ENCODE measurements at places on chromosomes 4 and X. TPM values are rescaled to one million over a fixed set of nuclear protein-coding genes. Genes with fewer than 3 reads are reported as not detected.

DNA sequence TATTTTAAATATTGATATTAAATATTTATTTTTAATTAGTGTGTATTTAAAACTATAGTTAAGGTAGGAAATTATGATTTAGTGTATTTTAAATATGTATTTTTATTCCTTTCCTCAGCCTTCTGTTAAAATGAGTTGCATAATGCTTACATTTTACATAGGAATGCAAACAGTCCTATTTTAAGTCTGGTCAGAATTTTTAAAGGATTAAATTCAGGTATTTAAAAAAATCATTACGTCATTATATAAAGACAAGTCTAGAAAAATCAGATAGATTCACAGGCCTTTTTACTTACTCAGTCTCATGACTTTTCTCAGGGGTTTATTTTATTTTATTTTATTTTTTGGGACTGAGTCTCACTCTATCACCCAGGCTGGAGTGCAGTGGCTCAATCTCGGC lies 50.4 kb upstream of the RPA4 start:
- no peak for DNase-seq

DNA sequence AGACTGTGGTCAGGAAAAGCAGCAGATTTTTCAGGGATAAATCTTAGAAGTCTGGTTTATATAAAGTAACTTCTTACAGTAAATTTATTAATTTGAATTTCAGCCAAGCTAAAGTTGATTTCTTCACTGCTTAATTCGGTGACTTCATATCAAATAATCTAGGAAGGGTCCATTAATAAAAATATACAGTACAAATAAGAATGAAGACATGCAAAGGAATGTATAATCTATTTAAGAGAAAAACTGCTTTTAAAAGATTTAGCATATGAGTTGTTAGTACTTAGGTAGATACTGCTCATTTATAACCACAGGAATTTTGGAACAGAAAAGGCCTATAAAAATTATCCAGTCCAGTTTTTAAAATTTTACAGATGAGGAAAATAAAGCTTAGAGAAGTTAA lies 177.1 kb downstream of the DLG3 start:
- DNase-seq = no peak

DNA sequence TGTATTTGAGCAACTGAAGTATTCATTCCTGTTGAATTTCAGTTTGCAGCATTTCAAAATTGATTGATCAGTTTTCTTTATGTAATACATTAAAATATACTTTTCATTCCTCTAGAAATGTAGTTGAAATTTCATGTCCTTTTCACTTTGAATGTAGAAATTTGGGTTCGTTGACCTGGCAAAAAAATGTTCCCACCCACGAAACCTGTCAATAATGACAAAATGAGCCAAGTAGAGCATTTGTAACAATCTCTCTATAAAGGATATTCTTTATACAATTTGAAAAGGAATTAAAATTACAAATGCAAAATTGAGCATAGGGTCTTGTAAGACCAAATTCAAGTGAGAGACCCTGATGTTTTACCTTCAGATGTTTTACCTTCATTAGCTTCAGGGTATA lies 283.9 kb downstream of the ANKRD50 start:
- DNase-seq = no peak

CCDC110 gene
- 2.2 TPM for polyA plus RNA-seq

DNA sequence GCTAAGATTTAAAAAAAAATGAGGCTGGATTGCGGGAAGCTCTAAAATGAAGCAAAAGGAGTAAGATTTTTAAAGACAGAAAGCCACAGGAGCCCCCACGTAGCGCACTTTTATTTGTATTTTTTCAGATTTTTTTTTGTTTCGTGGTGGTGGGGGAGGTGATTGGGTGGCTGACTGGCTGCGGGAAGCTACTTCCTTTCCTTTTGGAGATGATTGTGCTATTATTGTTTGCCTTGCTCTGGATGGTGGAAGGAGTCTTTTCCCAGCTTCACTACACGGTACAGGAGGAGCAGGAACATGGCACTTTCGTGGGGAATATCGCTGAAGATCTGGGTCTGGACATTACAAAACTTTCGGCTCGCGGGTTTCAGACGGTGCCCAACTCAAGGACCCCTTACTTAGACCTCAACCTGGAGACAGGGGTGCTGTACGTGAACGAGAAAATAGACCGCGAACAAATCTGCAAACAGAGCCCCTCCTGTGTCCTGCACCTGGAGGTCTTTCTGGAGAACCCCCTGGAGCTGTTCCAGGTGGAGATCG lies 908 bp downstream of the PCDH10 start:
- DNase-seq = peak; percentile 31

DNA sequence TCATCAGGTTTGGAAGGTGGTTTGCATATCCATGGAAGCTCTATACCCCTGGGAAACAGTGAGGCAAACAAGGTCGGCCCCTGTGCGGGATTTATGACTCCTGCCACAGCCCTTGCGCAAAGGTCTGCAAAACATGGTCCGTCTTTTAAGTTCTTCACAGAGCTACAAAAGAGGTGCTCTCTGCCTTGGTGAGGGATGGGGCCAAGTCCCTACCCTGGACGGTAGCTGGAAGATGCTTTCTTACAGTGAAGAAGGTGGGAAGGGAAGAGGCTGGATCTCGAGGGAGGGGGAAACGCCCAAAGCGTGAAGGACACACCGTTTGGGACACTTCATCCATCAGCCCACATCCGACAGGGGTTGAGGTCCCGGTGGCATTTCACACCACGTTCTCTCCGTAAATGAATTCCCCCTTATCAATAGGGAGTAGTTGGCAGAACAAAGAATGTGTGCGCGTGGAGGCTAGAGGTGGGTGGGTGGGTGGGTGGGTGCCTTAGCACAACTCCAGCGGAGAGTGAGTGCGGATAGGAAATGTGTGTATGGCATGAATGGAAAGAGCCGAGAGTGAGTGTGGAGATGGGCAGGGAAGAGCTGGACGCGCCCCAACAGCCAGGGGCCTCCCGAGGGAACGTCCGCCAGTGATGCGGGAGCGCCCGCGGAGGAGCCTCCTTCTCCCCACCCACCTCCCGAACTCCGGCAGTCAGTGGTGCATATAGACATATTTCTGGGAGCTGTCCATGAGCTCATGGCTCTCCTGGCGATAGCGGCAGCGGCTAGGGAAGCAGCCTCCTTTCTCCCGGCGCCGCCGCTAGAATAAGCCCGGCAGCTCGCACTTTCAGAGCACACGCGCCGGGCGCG lies 68.3 kb downstream of the LARP7 start:
- peak; percentile 74 for DNase-seq

ZNF711 gene
- polyA plus RNA-seq = 2.6 TPM

- no peak for DNase-seq
These were observed 72.8 kb downstream of the MANBA start for GRCh38 chr4:102687982-102688433.

GRCh38 chrX:54758114-54759055 lies 39.7 kb downstream of the ITIH6 start:
- no peak for DNase-seq

LONRF3 gene
- 0.67 TPM for polyA plus RNA-seq

- no peak for DNase-seq
These were observed 101.6 kb downstream of the FAM193A start for GRCh38 chr4:2637956-2638552.

- no peak for DNase-seq
These were observed 188.7 kb upstream of the TLL1 start for GRCh38 chr4:165684177-165684805.

DNA sequence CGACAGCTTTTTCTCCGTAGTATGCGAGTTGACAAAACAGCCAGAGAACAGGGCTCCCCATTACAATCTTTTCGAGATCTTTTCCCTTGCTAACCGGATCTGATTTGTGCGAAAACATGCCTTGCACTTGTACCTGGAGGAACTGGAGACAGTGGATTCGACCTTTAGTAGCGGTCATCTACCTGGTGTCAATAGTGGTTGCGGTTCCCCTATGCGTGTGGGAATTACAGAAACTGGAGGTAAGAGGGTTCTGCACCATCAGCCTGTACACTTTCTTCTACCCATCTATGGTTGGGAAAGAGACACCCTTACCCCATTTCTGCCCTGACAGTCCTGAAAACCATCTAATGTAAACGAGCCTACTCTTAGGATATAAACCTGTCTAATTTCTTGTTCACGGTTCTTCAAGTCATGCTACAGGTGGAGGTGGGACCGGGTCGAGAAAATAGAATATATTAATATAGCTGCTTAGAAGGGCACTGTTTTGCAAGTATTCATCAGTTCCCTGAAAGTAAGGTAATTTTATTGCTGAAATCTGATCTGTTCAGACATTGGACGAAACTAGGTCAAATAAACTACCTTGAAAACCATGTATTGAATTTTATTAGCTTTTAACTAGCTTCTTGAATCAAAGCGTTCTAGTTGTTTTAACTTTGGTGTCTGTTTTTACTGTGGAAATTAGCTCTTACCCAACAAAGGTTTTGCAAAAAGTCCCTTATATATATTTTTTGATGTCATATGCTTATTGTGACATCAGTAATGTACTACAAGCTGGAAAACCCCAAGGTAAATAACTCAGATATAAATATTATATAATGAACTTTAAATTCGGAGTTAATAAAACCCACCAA lies 869 bp downstream of the TMEM184C start:
- DNase-seq = peak; percentile 24

SMR3B gene
- not detected for polyA plus RNA-seq

- no peak for DNase-seq
These were observed 29.3 kb upstream of the CXXC4 start for GRCh38 chr4:104524026-104524425.

GAB1 gene
- polyA plus RNA-seq = 3.6 TPM

- DNase-seq = no peak
These were observed 2267.9 kb upstream of the AGA start for GRCh38 chr4:179709961-179710624.

- DNase-seq = no peak
These were observed 221.9 kb downstream of the GPM6A start for GRCh38 chr4:175590205-175590604.

- no peak for DNase-seq
These were observed 30.9 kb upstream of the CDKL5 start for GRCh38 chrX:18394477-18394876.

S100P gene
- polyA plus RNA-seq = not detected

DNA sequence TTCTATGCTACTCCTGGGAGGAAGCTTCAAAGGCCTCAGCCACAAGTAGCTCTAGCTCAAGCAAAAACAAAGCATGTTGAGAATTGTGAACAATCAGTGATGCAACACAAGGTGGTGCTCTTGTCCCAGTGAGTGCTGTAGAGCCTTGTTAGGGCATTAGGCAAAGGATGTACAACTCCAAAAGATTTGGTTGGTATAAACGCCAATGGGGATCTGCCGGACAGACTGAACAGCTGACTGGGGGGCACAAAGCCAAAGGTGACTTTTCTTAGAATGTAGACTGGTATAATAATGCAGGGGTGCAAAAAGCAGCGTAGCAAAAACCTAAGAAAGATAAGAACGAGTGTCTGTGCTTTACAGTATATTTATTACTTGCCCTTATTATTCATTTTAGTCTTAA lies 62.6 kb upstream of the ALB start:
- peak; percentile 66 for DNase-seq

GRCh38 chr4:92381616-92382015 lies 77.8 kb downstream of the GRID2 start:
- DNase-seq = no peak

GRCh38 chrX:23802431-23802830 lies 19.5 kb downstream of the SAT1 start:
- no peak for DNase-seq

DNA sequence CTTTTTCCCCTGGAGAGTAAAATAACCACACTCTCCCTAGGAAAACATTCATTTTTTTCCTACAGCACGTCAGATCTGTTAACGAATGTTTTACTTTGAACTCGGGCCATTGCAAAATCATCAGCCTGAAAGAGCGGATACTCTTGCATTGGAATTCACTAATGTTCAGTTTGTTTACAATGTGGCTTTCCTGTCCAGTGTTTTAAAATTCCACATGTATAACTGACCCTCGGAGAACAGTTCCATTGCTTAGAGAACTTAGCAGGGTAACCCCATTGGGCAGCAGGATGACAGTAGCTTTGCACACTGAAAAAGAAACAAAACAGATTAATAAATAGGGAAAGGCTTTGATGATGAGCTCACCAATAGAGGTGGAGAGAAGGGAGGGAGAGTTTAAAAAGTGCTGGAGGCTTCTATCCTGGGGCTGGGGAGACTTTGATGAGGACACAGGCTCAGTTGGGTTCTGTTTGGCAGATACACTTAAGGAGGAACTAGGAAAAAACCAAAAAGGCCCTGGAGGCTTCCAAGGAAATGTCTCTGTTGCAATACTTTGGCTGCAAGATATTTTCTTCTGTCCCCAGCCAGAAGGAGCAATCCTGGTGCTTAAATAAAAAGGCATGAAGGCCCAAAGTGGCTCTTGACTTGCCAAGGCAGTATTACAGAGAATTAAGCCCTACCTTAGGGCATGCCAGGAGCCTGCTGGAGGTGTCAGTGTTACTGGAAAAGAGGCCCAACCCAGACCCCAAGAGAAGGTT lies 143.1 kb downstream of the ARSF start:
- no peak for DNase-seq

HERC5 gene
- polyA plus RNA-seq = 4.7 TPM

GPR173 gene
- polyA plus RNA-seq = 1.7 TPM

GRCh38 chr4:158811704-158812103 lies 42.9 kb downstream of the FNIP2 start:
- no peak for DNase-seq

DNA sequence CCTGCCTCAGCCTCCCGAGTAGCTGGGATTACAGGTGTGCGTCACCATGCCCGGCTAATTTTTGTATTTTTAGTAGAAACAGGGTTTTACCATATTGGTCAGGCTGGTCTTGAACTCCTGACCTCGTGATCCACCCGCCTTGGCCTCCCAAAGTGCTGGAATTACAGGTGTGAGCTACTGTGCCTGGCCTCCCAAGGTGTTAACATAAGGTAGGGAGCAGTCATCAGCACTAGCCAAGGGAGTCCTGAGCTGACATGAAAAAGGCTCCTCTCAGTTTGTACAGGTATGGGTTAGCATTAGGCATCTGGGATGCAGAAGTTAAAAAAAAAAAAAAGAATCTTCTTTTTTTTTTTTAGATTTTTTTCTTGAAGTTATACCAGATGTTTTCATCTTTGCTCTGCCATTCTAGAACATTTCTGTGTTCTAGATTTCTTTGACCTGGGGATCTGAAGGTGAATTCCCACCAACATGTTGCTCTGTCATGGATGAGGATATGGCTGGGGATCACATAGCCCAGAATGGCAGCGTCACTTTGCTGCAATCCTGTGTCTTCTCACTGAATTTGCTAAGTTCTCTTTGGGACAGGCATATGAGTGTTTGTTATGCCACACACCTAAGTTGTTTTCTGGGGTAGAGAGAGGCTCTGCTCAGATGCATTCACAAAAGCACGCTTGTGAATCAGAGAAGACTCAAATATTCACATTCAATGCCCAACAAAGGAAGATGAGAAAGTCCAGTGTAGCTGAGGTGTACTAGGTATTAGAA lies 24.4 kb upstream of the PLA2G12A start:
- no peak for DNase-seq

NPFFR2 gene
- polyA plus RNA-seq = not detected

DNA sequence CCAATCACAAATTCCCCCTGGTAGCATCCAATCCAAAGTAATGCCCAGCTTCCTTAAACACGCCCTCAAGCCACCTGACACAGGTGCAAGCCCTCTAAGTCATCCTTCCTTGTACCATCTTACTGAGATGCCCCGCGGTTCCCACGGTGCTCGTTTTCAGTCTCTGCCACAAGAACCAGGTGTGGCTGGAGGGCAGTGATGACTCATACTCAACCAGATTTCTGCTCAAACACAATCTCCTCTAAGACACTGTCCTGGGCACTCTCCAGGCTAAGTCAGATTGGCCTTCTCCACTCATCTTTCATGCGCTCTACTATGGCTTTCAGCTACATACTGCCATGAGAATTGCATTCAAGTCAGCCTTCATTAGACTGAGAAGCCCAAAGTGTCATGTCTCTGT lies 3.5 kb downstream of the SH3KBP1 start:
- no peak for DNase-seq

- DNase-seq = no peak
These were observed 72.6 kb downstream of the UCHL1 start for GRCh38 chr4:41329361-41329760.

GRCh38 chrX:48531358-48531959 lies 8.1 kb upstream of the TBC1D25 start:
- DNase-seq = no peak

Data from kidney (tissue), 22 donors.